Breast epithelium (tissue), 4 donors: ENCODE measurements at places on chromosomes 7 and 10. TPM values are rescaled to one million over a fixed set of nuclear protein-coding genes. Genes with fewer than 3 reads are reported as not detected.

DNA sequence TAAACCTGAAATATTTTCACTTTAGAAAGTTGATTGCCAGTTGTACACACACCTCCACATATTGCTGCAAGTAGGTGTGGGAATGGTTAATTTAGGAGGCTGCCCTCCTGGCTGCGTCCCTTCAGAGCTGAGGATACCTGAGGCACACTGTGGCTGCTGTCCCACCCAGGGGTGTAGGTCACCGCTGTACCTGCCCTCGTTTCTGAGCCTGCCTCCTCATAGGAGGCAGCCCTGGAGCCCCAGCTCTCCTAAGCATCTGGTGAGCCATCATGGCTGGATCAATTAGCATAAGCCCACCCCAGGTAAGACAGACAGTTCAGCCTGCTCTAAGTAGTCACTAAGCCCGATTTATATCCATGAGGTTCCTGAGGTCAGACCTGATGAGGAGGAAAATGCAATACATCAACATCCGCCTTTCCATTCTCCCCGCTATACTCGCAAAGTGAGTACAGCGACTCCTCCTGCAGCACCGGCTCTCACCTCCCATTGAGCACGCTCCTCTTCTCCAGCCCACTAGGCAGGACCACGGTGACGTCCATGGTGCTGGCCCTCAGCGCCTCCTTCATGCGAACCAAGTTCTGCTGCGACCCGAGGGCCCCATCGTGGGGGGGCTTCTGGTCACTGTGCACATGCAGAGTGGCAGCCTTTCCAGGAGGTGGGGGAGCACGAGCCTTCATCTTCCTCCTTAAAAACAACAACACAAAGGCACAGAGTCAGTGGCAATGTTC, 97.2 kb downstream of the COBL start:
- no peaks in the 10 kb centered on the region for H3K36me3 ChIP-seq
- DNase-seq: no peak
- H3K27ac ChIP-seq: no peak overlapping the region
- H3K27me3 ChIP-seq: no peaks in the 10 kb centered on the region
- H3K4me3 ChIP-seq: no peak overlapping the region
- no peaks in the 10 kb centered on the region for H3K4me1 ChIP-seq

DNA sequence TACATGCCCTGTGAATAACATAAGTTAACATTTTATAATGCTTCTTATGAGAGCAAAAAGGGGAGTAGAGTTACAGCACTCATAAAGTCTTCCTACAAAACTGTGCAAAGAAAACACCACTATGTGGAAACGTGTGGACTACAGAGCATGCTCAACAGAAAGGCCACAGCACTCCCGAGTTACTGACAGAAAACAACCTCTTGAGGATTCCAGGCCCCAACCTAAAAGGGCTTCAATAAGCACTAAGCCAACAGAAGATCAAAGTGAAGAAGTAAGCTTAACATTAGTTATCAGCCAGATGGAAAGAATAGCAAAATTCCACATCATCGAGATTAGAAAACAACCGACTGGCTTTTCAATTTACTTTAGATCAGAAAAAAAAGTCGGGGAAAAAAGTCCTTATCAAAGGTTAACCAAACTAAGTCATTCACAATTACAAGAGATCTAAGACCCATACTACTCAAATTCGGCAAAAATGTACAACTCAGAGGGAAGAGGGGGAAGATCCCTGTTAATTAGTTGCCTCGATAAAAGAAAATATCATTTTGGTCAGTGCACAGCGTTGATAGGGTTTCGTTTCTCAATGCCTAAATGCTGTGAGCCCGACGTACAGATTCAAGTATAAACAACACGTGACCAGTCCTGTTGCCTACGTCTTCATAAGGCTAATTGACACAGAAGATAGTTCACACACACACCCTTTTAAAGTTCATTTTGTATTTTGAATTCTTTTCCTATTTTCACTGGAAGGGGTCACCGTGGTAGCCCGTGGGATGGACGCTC, 1.4 kb downstream of the KBTBD2 start:
- H3K27ac ChIP-seq: peak overlapping the region; percentile 100
- peaks cover 3% of the 10 kb centered on the region for H3K4me1 ChIP-seq
- no peak for DNase-seq
- peak overlapping the region; percentile 95 for H3K4me3 ChIP-seq
- H3K27me3 ChIP-seq: no peaks in the 10 kb centered on the region

The INHBA gene
- 0.59 TPM for total RNA-seq

The ADARB2 gene
- total RNA-seq: 3.9 TPM

GRCh38 chr10:9547936-9548904, 1469.5 kb upstream of the CELF2 start:
- no peak overlapping the region for H3K27ac ChIP-seq
- no peaks in the 10 kb centered on the region for H3K27me3 ChIP-seq
- H3K36me3 ChIP-seq: no peaks in the 10 kb centered on the region
- no peak overlapping the region for H3K4me3 ChIP-seq

- H3K27ac ChIP-seq: no peak overlapping the region
- peaks cover 11% of the 10 kb centered on the region for H3K27me3 ChIP-seq
- no peak overlapping the region for H3K4me3 ChIP-seq
These were observed 103.8 kb upstream of the GPR26 start for GRCh38 chr10:123562387-123562786.

DNA sequence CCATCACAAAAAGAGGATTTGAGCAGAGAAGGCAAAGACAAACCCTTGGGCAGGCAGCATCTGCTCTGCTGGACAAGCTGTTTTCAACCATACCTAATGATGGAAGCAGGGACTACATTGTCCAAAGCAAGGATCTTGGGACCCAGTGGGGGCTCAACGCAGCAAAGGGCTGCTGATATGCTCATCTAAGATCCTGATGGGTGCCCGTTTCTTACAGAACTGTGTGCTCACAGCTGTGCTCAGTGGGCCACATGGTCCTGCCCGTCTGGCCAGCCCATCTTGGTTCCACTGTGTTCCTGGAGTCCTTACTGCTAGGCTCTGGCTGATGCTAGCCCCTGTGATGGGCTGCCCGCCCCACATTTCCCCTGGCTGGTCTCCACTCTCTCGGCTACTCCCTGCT, 36.1 kb downstream of the GPRIN2 start:
- no peak overlapping the region for H3K27ac ChIP-seq
- no peaks in the 10 kb centered on the region for H3K27me3 ChIP-seq
- no peak overlapping the region for H3K4me3 ChIP-seq
- no peaks in the 10 kb centered on the region for H3K4me1 ChIP-seq

- no peaks in the 10 kb centered on the region for H3K36me3 ChIP-seq
- no peaks in the 10 kb centered on the region for H3K27me3 ChIP-seq
- no peak overlapping the region for H3K27ac ChIP-seq
- H3K4me3 ChIP-seq: no peak overlapping the region
- H3K4me1 ChIP-seq: no peaks in the 10 kb centered on the region
- no peak for DNase-seq
These were observed 379.7 kb upstream of the AUTS2 start for GRCh38 chr7:69218576-69218975.

DNA sequence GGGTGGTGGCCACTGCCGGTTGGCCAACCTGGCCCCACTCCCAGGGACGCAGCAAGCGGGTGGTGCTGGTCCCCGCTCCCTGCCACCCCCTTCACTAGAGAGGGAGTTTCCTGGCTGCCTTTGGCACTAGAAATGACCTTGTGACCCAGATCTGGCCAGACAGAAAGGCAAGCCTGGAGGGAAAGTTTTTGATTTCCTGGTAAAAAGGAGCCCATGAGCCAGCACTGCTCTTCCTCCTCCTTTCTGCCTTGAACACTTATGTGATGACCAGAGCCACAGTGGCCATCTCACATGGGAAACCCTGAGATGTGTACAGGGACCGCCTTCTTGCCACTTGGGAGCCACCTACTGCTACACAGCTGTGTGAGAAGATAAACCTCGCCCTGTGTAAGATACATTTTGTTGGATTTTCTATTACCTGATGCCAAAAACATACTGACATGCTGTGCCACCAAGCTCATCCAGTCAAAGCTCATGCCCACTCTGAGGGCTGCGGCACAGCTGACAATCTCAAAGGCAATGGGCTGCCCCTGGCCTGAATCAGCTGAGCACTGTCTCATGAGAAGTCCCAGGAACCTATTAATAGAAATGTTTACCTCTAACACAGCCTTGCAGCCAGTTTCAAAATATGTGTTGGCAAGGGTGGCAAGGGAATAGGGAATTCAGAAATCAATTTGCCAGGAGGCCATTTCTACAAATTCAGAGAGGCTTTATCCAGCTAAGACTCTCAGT, 94.0 kb downstream of the CYTH3 start:
- no peaks in the 10 kb centered on the region for H3K4me1 ChIP-seq
- H3K36me3 ChIP-seq: no peaks in the 10 kb centered on the region
- H3K27me3 ChIP-seq: no peaks in the 10 kb centered on the region
- H3K27ac ChIP-seq: no peak overlapping the region
- no peak overlapping the region for H3K4me3 ChIP-seq

The IGFBP3 gene
- total RNA-seq: 159 TPM

The PRKG1 gene
- total RNA-seq: 10.9 TPM

The PNLIP gene
- not detected for total RNA-seq

DNA sequence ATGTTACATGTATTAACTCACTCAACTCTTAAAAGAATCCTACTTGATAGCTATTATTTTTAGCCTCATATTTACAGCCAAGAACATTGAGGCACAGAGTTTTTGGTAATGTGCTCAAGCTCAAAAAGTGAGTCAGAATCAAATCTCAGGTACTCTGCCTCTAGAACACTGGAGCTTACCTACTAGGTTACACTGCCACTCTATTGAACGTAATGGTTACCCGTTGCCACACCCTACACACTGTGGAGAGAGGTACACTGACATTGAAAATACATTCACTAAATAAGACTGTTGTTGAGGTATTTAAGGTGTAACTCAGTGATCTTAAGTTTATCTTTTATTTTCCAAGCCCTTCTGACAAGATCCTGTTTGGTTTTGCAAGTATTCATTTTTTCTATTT, 17.9 kb downstream of the SLC26A3 start:
- H3K4me3 ChIP-seq: no peak overlapping the region
- no peaks in the 10 kb centered on the region for H3K36me3 ChIP-seq
- H3K4me1 ChIP-seq: no peaks in the 10 kb centered on the region
- H3K27ac ChIP-seq: no peak overlapping the region

The CFAP58 gene
- total RNA-seq: 0.98 TPM
